ENCODE measurements at places on chromosomes 7 and 10.

GRCh38 chr10:120729547-120729946 lies 121.6 kb upstream of the WDR11 start:
- DNase-seq, result no peak

GRCh38 chr10:29709484-29710002 lies 74.8 kb upstream of the SVIL start:
- no peak for DNase-seq

DNA sequence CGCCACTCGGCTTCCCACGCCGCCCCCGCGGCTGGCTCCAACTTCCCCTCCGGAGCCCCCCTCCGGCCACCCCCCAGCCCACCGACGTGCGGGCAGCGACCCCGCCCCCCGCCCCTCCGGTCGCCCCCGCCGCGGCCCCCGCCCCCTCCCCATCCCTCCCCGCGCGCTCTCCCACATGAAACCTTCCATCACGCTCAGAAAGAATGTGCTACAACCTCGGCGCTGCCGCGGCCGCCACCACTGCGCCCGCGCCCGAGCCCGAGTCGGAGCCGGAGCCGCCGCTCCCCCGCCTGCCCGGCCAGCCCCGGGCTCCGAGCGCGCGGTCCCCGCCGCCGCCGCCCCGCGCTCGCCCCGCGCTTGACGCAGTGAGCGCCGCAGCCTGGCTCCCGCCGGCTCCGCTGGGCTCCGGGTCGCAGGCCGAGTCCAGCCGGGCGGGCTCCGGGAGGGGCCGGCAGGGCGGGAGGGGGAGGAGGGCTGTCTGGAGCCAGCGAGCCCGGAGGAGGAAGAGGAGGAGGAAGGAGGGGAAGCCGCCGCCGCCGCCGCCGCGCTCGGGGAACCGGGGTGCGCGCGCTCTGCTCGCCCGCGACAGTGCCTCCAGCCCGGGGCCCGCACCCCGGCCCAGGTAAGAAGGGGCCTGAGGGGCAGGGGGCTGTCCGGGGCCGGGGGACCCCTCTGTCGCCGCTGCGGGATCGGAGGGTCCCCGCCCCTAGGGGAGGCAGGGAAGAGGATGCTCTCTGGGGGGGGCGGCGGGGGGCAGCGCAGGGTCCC lies 4.3 kb upstream of the ELFN1 start:
- peak; percentile 85 for DNase-seq

DNA sequence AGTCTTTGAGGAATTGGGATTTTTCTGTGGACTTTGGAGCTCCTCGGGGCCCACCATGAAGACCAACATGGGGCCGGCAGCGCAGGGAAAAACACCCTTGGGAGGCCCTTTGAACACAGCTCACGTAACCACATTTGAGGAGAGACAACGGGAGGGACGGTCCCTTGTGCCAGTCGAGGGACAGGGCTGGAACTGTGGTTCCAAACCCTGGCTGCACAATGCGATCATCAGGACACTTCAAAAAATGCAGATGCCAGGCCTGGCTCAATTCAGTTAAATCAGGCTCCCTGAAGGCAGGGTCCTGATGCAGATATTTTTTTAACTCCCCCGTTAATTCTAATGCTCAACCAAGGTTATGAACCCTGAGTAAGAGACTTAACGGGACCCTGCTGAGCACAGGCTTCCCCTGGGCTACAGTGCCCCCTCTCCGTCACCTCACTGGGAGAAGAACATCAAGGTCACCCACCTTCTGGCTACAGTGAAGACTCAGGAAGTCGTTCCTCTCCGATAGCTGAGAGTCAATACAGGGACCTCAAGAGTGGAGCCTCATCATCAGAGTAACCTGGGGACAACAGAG lies 30.4 kb downstream of the LYZL1 start:
- DNase-seq, result no peak

GRCh38 chr10:94578790-94579189 lies 33.2 kb downstream of the HELLS start:
- DNase-seq, result no peak

GRCh38 chr7:101161692-101162471 lies 3.5 kb downstream of the VGF start:
- peak; percentile 14 for DNase-seq

- DNase-seq, result no peak
Observed at GRCh38 chr7:958221-959200, 4.0 kb upstream of the ADAP1 start.

DNA sequence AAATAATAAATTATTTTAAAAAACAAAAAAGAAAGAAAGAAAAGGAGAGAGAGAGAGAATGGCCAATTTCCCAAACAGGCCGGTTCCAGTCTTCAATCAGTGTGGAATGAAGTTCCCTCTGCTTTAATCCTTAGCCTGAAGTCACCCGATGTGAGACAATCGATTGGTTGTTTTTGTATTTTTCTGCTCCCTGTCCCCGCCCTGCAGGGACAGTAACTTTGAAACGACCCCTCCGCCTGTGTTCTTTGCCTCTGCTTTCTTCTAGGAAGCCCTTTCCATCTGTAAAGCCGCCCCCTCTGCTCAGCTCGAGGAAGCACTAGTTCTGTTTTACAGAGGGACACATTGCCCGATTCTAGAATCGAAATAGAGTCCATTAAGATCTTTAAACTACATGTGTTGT lies 33.4 kb downstream of the FOXL3 start:
- DNase-seq, result no peak

- DNase-seq, result no peak
Observed at GRCh38 chr7:120472892-120473291, 199.9 kb downstream of the KCND2 start.

DNA sequence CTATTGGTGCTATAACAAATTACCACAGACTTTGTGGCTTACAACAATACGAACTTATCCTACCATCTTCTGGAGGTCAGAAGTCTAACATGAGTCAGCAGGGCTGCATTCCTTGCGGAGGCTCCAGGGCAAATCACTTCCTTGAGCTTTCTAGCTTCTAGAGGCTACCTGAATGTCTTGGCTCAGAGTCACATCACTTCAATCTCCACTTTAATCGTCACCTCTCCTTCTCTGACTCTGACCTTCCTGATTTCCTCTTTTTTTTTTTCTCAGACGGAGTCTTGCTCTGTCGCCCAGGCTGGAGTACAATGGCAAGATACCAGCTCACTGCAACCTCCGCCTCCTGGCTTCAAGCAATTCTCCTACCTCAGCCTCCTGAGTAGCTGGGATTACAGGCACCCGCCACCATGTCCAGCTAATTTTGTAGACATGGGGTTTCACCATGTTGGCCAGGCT lies 44.6 kb upstream of the ANAPC16 start:
- DNase-seq, result no peak

- DNase-seq, result no peak
Observed at GRCh38 chr7:253581-254336, 36.2 kb upstream of the FOXL3 start.

GRCh38 chr7:33950047-33950714 lies 44.8 kb downstream of the BMPER start:
- DNase-seq, result no peak

DNA sequence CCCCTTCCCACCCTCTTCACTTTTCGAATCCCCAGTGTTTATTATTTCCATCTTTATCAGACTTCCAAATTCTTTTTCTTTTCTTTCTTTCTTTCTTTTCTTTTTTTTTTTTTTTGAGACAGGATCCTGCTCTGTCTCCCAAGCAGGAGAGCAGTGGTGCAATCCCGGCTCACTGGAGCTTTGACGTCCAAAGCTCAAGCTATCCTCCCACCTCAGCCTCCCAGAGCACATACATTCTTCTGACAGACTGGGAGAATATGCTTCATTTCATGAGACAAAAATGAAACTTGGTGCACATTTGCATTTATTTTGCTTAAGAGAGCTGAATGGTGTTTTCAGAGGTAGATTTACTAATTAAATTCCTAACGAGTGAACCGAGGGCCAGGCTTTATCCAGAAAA lies 80.1 kb upstream of the FZD8 start:
- no peak for DNase-seq

GRCh38 chr7:94510582-94511496 lies 1.2 kb downstream of the CASD1 start:
- DNase-seq, result peak; percentile 38

DNA sequence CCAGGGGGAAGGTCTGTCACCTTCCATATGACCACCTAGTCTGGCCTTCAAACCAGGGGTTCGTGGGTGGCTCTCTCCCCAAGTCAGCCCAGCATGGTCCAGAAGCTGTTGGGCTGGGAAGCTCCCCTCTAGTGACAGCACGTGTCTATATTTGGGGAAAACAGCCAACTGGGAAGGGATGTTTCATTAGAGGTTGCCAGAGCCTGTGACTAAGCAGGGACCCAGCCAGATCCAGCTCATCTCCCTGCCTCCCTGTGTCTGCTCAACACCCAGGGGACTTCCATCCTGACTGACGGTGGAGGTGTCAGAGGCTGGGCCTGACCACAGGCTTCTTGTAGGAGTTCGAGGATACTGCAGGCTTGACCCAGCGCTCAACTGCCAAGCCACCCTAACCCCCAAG lies 10.5 kb downstream of the STYXL1 start:
- DNase-seq, result no peak

DNA sequence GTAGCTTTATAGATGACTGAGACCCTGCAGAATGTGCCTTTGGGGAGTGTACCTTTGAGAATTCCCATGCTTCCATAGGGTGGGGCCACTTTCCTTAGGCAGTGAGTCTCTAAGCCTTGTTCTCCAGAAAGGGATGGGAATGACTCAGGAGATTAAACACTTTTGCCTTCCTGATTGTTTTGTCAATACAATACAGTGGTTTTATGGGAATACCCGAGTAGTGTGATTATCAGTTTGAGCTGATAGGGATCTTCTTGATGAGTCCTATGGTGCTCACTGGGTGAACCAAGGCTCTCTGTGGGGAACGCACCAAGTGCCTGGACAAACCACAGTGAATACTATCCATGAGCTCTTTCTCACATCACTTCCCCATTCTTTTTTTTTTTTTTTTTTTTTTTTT lies 6.3 kb downstream of the MYOF start:
- no peak for DNase-seq

DNA sequence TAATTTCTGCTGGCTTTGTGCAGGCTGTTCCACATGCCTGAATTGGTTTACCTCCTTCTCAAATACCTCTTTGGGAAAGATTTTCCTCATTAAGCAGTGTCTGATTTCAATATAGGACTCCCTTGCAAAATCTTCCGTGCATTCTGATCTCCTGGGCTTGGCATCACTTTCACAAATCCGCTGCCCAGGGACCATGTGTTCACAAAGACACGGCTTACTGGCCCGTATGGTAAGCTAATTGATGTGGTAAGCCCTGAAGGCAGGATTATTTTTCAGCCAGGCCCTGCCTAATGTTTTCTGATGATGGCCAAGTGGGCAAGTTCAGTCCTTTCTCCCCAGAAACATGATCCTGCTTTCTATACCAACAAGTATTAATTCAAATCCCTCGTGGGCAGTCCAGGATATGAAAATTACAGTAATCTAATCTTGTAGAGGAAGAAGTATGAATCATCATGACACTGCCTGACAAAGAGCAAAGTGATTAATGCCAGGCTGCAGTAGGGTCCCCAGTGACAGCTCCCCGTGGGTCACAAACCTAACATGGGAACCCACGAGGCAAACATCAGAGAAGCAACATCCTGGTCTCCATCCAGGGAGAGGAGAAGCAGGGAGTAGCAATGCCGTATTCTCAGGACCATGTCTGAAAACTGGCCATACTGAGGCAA lies 11.6 kb upstream of the SVIL start:
- no peak for DNase-seq

DNA sequence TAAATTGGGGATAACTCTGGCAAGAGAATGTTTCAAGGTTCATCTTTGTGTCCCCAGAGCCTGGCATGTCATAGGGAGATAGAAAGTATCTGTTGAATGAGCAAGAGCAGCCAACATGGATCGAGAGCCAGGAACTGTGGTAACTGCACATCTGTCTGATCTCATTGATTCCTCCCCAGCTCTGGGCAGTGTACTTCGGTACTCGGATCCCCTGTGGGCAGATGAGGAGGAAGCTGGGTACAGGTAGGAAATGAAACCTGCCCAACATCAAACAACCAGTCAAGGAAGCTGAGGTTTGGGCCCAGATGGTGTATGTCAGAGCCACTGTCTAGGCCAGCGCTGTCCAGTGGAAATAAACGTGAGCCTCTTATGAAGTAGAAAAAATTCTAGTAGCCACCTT lies 76.4 kb downstream of the GRK5 start:
- no peak for DNase-seq

GRCh38 chr10:106500041-106500924 lies 664.2 kb downstream of the SORCS1 start:
- no peak for DNase-seq
